Activated CD4-positive, alpha-beta T cell treated with anti-CD3 and anti-CD28 coated beads, Interleukin-2, amount 50 U/mL, for 24 hours (primary cell): ENCODE measurements at places on chromosomes 5 and 9.

- no peak for DNase-seq
Measured at GRCh38 chr5:91281401-91281800, 101.7 kb downstream of the ARRDC3 start.

DNA sequence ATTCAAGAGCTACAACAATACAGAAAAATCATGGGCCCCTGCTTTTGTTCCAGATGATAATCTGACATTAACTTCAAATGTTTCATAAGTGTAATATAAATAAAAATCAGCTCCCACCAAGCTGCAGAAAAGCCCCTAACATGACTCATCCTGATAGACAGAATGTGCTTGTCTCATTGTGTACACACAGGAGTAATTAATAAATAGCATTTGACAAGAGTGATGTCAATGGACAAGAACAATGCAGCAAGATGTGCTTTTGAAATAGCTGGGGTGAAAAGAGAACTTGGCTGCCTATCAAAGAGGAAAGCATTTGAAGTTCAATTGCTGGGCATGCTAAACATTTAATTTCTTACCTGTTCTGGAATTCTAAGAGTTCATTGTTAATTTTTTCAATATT, 79.2 kb downstream of the DNAH5 start:
- DNase-seq: no peak

DNA sequence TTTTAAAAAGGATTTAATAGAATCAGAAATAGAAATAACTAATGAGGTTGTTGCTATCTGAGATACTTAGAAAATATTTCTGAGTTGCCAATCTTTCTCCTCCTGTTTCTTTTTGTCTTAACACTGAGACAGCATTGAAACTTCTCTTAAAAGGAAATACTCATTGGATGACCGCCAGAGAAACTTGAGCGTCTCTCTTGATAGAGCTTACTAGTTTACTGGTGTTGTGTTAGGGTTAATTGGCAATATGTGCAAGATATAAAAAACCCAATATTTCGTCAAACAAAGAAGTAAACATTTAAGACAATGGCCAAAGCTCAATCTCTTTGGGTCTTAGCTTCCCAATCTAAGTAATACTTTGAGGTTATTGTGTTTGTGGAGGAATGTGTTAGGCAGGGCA, 176.4 kb upstream of the CHD1 start:
- no peak for DNase-seq

GRCh38 chr5:132752581-132753125, 5.4 kb downstream of the CCNI2 start:
- no peak for DNase-seq

- DNase-seq: no peak
Measured at GRCh38 chr9:84731696-84732095, 62.2 kb downstream of the NTRK2 start.

- DNase-seq: no peak
Measured at GRCh38 chr9:35618854-35619799, 914 bp upstream of the CD72 start.
